ENCODE measurements at places on chromosomes 11 and 22.

DNA sequence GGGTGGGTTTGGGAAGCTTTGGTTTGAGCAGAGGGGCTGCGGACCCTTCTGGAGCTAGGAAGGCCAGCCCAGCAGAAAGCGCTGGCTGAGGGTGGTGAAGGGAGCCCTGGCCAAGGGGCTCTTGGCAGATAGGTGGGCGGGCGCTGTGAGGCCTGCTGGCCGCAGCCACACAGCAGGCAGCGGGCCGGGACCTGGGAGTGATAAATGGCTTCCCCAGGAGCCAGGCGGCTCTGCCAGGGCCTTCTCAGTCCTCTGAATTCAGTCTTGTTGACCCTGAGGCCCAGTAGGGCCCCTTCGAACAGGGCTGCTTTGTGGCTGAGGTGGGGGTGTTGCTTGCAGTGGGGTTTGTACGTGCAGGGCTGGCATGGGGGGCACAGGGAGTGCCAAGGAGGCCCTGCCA, 33.4 kb upstream of the H19 start:
- DNase-seq: no peak

GRCh38 chr11:66886671-66887221, 29.9 kb downstream of the LRFN4 start:
- DNase-seq: no peak

DNA sequence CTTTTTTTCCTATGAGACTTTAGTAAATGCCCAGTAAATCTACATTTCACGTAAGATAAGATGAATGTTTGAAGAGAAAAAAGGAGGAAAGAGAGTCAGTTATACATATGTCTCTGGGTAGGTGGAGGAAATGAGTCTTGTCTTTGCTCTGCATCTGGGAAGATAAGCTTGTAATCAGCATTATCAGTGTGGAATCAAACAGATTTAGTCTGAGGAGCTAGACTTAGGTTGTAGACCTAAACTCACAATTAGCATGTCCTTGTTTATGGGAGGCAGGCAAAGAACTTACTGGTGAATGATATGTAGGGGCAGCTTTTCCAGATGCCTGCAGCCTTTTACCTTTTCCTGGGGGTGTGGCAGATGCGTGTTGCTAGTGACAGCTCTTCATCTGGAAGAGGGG, 962.3 kb downstream of the TBC1D22A start:
- DNase-seq: no peak

- DNase-seq: no peak
These were observed 42.0 kb upstream of the TTC36 start for GRCh38 chr11:118485273-118485672.

- no peak for DNase-seq
These were observed 11.5 kb upstream of the DKK3 start for GRCh38 chr11:12019866-12020416.

- no peak for DNase-seq
These were observed 449 bp upstream of the TOM1 start for GRCh38 chr22:35299217-35299672.

GRCh38 chr11:2310786-2311352, 9.1 kb downstream of the TSPAN32 start:
- DNase-seq: no peak

DNA sequence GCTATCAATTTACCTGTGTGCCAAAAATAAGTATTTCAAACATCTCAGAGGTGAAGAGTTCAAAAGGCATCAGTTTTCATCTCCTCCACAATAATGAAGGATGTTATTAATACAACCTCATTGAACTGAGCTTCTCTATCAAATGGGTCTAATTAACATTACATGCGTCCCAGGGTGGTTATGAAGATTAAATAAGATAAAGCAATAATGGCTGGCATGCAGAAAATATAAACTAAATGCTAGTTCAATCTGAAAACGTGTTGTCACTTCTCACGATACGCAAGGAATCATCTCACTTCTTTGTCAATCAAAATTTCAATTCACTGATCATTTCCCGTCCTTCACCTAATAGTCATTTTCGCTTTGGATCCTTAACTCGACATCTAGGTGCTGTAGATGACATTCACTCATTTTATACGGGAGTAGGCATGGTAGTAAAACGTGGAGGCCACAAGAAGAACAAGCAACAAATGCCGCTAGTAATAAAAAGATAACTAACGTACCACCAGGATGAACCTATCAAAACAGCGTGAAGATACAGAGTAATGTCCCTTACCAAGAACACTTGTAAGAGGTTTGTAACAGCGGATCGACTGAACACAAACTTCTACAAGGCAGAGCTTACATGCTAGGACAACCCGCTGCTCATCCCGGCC, 918 bp downstream of the CHORDC1 start:
- DNase-seq: no peak

DNA sequence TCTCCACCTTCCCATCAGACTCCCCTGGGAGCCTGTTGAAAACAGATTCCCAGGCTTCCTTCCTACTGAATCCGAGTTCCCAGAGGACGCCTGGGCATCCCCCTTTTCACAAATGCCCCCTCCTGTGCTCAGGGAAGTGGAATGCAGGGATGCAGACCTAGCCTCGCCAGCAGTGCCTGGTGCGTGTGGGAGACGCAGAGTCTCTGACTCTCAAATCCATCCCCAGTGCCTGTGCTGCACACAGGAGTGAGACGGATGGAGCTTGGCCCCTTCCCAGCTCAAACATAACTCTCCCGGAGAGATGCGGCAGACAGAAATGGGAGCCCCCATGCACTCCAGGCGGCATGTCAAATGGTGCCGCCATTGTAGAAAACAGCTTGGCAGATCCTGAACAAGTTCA, 62.6 kb downstream of the CTTN start:
- no peak for DNase-seq

DNA sequence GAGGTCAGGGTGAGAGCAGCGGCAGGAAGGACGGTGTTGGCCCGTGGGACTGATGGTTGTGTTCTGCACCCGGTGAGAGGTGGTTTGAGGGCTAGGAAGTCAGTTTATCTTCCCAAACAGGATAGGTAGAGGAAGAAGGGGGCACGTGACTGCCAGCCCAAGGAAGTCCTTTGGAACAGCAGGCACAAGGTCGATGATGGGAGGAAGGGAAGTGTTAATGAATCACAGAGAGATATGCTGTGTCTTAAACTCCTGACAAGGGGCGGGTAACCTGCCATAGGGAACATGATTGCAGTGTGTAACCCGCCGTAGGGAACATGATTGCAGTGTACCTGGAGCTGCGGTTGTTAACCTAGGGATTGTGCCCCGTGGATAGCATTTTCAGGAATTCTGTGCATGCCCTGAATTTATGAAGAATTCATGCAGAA, 49.0 kb downstream of the PRR5L start:
- DNase-seq: no peak

All from NCI-H1694 treated with DMSO at 0.1 percent for 48 hours (cell line).